NCI-H1417 (cell line): ENCODE measurements at places on chromosomes 16 and 17.
A peak's percentile ranks its signal among the peaks of the same experiment; 100 is the strongest.

DNA sequence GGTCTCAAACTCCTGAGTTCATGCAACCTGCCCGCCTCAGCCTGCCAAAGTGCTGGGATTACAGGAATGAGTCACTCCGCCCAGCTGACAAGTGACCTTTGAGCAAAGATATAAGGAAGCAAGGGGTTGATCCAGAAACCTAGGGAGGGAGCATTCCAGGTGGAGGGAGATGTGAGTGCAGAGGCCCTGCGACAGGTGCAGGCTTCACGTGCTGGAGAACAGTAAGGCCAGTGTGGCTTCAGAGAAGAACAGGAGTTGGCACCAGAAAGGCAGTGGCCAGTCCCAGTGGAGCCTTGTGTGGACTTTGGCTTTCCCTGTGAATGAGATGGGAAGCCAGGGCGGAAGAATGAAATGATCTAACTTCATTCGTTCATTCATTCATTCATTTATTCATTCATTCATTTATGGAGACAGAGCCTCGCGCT lies 73.6 kb upstream of the HAS3 start:
- DNase-seq = no peak

DNA sequence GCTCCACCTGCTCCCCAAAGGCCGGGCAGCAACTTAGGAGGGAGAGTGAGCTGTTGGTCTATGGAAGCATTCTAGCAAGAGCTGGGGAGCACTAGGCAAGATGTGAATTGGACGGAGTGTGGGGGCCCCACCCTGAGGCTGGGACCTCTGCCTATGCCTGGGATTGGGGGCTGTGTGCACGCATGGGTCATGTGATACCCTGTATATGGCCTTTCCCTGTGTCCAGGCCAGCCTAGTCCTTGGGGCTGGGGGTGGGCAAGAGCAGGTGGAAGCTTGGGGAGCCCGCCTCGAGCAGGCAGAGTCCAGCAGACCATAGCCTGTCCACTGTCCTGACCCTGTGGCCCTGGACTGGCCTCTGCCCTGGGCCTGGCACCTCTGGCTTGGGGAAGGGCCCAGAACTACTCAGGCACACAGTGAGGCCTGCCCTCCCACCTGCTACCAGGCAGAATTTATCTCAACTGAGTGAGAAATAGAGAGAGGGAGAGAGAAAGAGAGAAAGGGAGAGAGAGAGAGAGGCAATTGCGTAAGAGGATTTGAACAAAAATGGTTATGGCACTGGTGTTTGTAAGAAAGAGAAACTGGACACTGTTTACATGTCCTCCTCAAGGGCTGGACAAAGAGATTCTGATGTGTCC lies 19.1 kb downstream of the PDP2 start:
- DNase-seq = no peak

GRCh38 chr16:48556243-48556912 lies 53.6 kb downstream of the N4BP1 start:
- DNase-seq = no peak

DNA sequence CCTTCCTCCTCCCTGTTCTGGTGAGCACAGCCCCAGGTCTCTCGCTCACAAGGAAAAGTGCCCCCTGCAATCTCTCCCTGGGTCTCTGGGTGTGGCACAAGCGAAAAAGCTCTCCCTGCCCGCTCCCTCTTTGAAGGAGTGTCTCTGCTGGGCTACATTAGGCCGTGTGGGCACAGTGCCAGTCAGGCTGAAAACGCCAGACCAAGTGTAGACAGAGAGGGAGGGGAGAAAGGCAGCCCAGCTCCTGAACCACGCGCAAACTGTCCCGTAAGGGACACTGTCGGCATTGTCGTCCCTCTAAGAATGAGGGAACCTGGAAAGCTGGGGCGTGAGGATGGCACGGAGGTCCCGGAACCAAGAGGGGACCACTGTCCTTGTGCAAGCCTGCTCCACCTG lies 3.9 kb downstream of the SMIM5 start:
- DNase-seq = no peak

GRCh38 chr17:21213638-21214014 lies 335 bp downstream of the TMEM11 start:
- DNase-seq = peak; percentile 81

- no peak for DNase-seq
Observed at GRCh38 chr16:78543023-78543422, 443.6 kb downstream of the WWOX start.

DNA sequence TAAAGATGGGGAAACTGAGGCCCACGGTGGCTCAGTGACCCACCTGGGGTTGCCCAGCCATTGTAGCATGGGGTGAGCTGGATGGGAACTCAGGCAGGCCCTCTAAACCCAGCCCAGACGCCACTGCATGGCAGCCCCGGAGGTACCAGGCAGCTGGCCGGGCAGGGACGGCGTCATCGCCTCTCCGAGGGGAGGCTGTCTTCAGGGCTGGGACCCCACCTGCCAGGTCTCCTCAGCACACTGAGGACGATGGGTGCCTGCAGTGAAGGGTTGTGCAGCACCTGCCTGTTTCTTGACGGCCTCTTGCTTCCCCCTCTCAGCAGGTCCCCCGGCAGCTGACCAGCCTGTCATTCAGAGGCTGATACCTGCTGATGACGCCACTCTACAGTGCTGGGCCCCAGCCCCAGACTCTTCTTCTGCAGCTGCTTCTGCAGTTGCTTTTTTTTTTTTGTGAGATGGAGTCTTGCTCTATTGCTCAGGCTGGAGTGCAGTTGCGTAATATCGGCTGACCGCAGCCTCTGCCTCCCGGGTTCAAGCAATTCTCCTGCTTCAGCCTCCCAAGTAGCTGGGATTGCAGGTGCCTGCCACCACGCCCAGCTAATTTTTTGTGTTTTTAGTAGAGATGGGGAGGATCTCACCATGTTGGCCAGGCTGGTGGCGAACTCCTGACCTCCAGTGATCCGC lies 24.7 kb downstream of the RNF213 start:
- DNase-seq = peak; percentile 83

DNA sequence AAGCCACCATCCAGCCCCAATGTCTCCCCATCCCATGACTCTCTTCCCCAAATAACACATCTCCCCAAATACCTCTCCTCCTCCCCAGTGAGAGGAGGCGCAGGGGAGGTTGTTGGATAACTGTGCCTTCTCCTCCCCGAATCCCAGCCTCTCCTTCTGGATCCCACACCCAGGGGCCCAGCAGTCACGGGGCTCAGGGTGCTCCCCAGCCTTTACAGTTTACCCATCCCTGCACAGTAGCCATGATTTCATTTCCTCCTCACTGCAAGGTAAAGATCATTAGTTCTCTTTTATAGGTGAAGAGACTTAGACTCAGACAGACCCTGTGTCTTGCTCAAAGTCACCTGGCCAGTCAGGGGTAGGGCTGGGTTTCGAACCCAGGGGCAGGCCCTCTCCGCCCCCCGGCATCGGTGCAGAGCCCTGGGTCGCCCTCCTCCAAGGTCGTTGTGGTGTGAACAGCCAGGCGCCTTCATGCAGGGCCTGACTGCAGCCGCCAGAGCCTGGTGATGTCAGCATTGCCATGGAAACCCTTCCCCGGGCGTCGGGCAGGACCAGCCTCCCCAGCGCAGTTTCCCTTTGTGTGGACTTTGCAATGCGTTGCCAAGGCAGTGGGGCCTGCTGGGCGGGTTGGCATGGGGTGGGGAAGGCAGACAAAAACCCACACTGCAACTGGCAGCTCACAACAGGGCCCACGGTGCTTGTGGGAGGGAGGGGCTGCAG lies 53.3 kb upstream of the TOB1 start:
- peak; percentile 99 for DNase-seq

- DNase-seq = no peak
Observed at GRCh38 chr17:33838281-33838680, 416.8 kb upstream of the CCL2 start.

DNA sequence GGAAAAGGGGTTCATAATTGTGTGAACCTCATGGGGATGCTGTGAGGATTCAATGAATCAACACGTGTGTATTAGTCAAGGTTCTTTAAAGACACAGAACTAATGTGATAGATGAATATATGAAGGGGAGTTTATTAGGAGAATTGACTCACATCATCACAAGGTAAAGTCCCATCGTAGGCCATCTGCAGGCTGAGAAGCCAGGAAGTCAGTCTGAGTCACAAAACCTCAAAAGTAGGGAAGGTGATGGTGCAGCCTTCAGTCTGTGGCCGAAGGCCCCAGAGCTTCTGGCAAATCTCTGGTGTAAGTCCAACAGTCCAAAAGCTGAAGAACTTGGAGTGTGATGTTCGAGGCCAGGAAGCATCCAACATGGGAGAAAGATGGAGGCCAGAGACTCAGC lies 413.4 kb downstream of the CDH13 start:
- no peak for DNase-seq

- DNase-seq = no peak
Observed at GRCh38 chr17:60110586-60110985, 31.9 kb upstream of the HEATR6 start.

DNA sequence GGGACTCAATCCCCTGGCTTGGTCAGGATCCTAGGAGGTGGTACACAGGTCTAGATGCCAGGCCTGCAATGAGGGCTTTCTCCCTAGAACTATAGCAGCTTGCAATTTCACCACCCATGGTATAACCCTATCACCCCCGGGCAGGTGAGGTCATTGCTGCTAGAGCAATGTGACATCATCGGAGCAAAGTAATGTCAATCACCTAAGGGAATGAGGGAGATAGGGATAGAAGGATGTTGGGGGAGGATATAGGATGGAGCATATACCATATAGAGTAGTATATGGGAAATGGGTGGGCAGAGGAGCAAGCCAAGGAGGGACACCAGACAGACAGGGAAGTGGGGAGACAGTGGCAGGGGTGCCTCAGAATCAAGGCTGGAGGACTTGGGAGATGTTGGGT lies 3.3 kb downstream of the KCNH4 start:
- no peak for DNase-seq

- DNase-seq = no peak
Observed at GRCh38 chr17:73284906-73285602, 23.4 kb upstream of the CPSF4L start.

DNA sequence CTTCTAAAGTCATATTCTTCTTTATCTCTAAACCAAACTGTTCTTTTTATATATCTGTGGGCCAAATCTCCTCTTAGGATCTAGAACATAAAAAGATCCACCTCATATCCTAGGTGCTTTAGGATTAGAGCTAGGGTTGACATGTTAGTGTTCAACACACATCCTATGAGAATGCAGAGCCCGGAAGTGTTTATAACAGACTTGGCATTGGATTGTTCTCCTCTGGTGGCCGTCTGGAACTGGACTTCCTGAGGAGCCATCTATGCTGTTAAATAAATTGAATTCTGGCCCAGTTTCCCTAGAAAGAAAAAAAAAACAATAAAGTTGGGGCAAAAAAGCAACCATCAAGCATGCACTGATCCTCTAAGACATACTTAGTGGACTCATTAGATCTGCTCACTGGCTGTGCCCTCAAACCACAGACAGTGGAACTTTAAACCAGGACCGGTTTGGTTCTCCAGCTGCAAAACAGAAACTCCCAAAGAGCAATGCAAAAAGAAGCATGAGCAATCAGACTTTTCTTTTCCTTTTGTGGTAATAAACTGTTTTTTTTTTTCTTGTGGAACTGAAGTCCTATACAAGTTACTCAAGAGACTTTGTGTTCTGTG lies 182.5 kb downstream of the ZNF18 start:
- no peak for DNase-seq

- DNase-seq = no peak
Observed at GRCh38 chr17:36182176-36183000, 6.0 kb upstream of the TBC1D3B start.

GRCh38 chr17:16953841-16954240 lies 18.1 kb downstream of the TNFRSF13B start:
- no peak for DNase-seq

GRCh38 chr17:75019710-75020109 lies 7.2 kb downstream of the MRPL58 start:
- DNase-seq = no peak

GRCh38 chr17:76437467-76438402 lies 15.2 kb downstream of the UBE2O start:
- no peak for DNase-seq

- no peak for DNase-seq
Observed at GRCh38 chr17:36707904-36708303, 106.5 kb downstream of the MRM1 start.

- DNase-seq = no peak
Observed at GRCh38 chr17:80504686-80505413, 28.4 kb upstream of the NPTX1 start.

DNA sequence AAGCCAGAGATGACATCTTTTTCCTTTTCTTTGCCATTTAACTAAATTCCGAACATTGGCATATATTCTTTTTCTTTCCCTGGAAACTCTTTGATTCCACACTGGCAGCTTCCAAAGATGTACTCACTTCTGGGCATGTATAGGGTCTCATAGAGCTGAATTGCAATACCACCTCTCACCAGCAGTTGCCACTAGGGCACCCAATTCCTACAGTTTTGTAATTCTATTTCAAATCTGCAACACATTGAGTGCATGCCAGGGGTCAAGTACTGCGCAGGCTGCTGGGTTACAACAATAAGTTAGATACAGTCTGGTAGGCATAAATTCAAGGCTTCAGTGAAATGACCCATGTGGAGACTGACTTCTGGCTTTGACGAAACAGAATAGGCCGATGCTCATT lies 208.8 kb upstream of the NLRP1 start:
- no peak for DNase-seq

DNA sequence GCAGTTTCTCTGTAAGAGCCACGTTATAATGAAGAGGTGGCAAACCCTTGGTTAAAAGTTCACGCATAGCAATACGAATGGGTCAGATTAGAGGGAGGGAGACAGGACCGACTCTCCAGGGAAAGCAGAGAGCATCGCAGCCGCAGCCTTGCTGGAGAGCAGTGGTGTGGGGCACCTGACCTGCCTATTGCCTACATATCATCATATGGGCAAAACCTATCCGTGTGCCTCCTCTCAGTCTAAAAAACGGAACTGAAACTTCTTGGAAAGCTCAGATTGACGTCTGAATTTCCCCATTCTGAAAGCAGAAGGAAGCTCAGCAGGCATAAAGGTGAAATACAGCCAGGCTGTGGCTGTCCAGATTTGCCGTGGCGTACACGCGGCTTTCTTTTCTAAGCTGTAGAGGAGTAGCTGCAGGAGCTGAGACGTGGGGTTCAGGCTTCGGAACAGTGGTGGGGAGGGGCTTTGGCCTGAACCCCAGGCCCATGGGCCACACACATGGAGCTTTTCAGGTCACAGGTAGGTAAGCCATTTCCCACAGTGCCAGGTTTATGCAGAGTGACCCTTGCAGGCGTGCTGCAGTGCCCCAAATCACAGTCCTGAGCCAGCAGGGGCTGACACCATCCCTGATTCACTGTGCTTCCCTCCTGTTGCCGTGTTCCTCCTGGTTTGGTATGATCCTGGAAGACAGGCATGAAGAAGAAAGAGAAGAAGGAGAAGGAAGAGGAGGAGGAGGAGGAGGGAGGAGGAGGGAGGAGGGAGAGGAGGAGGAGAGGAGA lies 41.6 kb upstream of the TNRC6C start:
- no peak for DNase-seq
